ENCODE measurements at places on chromosomes 5 and 9.

DNA sequence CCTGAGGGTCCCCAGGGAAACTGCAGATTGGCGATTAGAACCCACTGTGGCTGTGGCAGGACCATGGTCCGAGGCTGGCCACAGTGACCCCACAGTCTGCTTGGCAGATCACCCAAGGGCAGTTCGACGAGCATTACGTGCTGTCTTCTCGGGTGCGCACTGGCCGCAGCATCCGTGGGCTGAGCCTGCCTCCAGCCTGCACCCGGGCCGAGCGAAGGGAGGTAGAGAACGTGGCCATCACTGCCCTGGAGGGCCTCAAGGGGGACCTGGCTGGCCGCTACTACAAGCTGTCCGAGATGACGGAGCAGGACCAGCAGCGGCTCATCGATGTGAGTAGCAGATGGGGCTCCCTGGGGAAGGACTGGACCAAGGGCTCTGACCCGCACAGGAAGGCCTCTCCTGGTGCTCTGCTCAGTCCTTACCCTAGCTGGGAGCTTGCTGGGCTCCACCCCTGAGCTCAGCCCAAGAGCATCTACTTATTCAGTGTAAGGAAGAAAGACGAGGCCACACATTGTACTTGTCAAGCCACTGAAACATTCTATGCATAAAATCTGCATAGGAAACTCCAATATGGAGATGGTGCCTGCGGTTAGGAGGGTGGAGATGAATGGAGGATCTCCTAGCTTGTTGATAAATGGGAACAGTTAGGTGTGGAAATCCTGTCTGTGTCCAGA is 21.9 kb downstream of the CKMT2 start:
- no peak for DNase-seq

- no peak for DNase-seq
Observed at GRCh38 chr5:108858959-108859358, 111.3 kb downstream of the FER start.

- no peak for DNase-seq
Observed at GRCh38 chr5:96517295-96517694, 84.2 kb upstream of the PCSK1 start.

DNA sequence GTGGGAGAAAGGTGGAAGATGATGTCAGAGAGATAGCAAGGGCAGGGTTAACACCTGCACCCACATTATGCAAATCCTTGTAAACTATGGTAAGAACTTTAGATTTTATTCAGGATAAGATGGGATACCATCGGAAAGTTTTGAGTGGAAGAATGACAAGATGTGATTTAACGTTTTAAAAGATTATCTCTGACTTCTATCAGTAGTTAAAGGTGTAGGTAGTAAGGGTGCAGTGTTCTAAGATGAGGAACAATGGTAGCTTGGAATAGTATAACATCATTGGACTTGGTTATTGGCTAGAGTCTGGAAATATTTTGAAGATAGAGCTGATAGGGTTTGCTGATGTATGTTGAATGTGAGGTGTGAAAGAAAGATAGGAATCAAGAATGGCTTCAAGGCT is 211.3 kb downstream of the CCDC171 start:
- DNase-seq, result no peak

DNA sequence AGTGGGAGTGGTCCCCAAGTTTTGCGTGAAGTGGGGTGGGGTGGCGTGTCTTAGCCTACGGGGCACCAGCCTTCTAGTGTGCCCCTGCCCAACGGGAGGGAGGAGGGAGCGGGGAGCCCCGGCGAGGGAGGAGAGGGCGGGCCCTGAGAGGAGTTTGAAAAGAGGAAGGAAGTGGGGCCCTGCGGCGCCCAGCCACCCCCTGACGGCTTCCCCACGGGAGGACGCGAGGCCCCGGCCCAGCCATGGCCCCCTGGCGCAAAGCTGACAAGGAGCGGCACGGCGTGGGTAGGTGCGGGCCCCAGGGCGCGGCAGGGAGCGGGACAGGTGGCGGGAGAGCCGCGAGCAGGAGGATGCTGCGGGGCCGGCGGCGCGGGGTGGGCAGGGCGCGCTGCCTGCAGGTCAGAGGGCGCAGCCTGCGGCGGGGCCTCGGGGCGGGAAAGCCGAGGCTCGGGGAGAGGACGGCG is at the start of gene DOCK2:
DOCK2 (plus strand) TSS at position 191 of the 464 bp plus-strand sequence; CDS start at position 243, 52 bp downstream.
- peak; percentile 37 for DNase-seq
